Progenitor cell of endocrine pancreas (in vitro differentiated cells): ENCODE measurements at places on chromosomes 12 and 14. TPM values are rescaled to one million over a fixed set of nuclear protein-coding genes. Genes with fewer than 3 reads are reported as not detected.

- H3K4me1 ChIP-seq: peaks cover 3% of the 10 kb centered on the region
- no peak for DNase-seq
- peaks cover 38% of the 10 kb centered on the region for H3K27me3 ChIP-seq
- no peak overlapping the region for H3K27ac ChIP-seq
- H3K36me3 ChIP-seq: no peaks in the 10 kb centered on the region
Measured at GRCh38 chr14:98952593-98953350, 319.2 kb downstream of the BCL11B start.

TBC1D30 gene
- 3.0 and 3.4 TPM in 2 replicates for total RNA-seq

DNA sequence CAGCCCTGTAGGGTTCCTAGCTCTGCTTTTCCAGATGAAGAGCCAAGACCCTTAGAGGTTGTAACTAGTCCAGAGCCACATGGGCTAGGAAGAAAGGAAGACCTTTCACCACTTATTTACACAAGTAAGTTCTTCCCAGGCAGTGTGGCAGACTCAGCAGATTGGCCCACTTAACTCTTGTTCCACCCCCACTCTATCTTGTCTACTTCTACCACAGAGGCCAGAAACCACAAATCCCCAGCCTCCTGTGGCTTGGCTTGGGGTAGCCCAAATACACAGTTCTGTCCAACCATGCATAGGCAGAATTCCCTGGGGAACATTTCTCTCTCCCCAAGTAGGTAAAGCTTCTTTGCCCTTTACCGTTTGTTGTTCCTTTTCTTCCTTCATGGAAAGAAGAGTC lies 383.5 kb downstream of the RGS6 start:
- no peak overlapping the region for H3K27ac ChIP-seq
- H3K4me1 ChIP-seq: peaks cover 11% of the 10 kb centered on the region
- H3K27me3 ChIP-seq: no peaks in the 10 kb centered on the region
- peaks cover 1% of the 10 kb centered on the region for H3K36me3 ChIP-seq
- no peak overlapping the region for H3K4me3 ChIP-seq
- no peak for DNase-seq

- DNase-seq: no peak
- no peak overlapping the region for H3K27ac ChIP-seq
- no peaks in the 10 kb centered on the region for H3K4me1 ChIP-seq
- H3K27me3 ChIP-seq: peaks cover 4% of the 10 kb centered on the region
- no peaks in the 10 kb centered on the region for H3K36me3 ChIP-seq
Measured at GRCh38 chr12:82627799-82628198, 58.9 kb upstream of the TMTC2 start.

DNA sequence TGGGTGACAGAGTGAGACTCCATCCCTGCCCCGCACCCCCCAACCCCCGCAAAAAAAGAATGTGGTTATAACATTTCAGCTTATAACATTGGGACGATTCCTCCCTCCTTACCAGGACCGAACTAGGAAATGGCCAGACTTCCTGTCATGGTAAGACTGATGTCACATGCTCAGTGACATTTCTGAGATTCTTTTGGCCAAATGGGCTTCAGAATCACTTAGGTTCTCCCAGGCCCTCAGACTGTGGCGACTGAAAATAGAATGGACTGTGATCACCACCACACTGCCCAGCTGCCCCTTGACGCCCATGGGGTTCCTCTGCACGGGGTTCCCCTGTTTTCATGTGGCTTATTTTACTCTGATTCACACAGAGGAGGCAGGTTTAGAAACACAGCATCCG lies 115.0 kb upstream of the EVL start:
- no peak for DNase-seq
- H3K27me3 ChIP-seq: peaks cover 21% of the 10 kb centered on the region
- H3K27ac ChIP-seq: no peak overlapping the region
- no peak overlapping the region for H3K4me3 ChIP-seq
- no peaks in the 10 kb centered on the region for H3K36me3 ChIP-seq

- H3K27ac ChIP-seq: peak overlapping the region; percentile 34
- H3K4me1 ChIP-seq: peaks cover 7% of the 10 kb centered on the region
- DNase-seq: no peak
- H3K36me3 ChIP-seq: peaks cover 1% of the 10 kb centered on the region
Measured at GRCh38 chr12:18998343-18999261, 130.9 kb upstream of the PLEKHA5 start.

DNA sequence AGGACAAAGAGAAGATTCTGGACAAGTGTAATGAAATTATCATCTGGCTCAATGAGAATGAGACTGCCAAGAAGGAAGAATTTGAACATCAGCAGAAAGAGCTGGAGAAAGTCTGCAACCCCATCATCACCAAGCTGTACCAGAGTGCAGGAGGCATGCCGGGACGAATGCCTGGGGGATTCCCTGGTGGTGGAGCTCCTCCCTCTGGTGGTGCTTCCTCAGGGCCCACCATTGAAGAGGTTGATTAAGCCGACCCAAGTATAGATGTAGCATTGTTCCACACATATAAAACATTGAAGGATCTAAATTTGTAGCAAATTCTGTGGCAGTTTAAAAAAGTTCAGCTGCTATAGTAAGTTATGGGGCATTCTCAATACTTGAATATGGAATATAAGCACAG lies 174.3 kb upstream of the CCND2 start:
- peaks cover 1% of the 10 kb centered on the region for H3K36me3 ChIP-seq
- H3K27me3 ChIP-seq: no peaks in the 10 kb centered on the region
- no peak overlapping the region for H3K4me3 ChIP-seq
- H3K27ac ChIP-seq: no peak overlapping the region
- peaks cover 1% of the 10 kb centered on the region for H3K4me1 ChIP-seq

SOAT2 gene
- 0.98 and 1.1 TPM in 2 replicates for total RNA-seq

KLHL33 gene
- 0.04 and 0.05 TPM in 2 replicates for total RNA-seq

YEATS4 gene
- total RNA-seq: 31.3 and 32.7 TPM in 2 replicates

DNA sequence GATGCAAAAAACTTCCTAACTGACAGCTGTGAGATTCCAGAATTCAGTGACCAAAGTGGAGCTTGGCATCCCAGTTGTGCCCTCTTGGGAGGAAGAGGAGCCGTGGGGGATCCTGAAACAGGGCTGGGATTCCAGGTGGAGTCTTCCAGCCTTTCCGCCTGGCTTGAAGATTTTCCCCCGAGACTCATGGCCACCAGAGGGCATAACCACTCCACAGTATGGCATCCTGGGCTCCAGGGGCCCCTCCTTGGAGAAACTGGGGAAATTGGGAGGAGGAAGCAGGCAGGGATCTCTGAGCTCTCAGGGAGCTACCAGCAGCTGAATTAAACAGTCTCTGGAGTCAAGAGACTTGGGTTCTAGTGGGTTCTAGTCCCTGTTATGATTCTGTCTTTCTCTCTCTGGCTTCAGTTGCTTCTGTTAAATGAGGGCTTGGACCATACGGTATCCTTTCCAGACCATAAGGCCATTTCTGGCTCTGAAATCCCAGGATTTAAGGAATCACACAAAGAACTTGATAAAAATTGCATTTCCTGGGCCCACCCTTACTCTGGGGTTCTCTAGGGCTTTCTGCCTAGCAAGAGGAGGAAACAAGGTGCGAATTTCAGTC lies 2.6 kb upstream of the TAMALIN start:
- H3K4me3 ChIP-seq: no peak overlapping the region
- peaks cover 28% of the 10 kb centered on the region for H3K27me3 ChIP-seq
- peaks cover 6% of the 10 kb centered on the region for H3K36me3 ChIP-seq

SYNDIG1L gene
- 0.29 and 0.34 TPM in 2 replicates for total RNA-seq

- H3K4me3 ChIP-seq: no peak overlapping the region
- H3K36me3 ChIP-seq: peaks cover 38% of the 10 kb centered on the region
- no peaks in the 10 kb centered on the region for H3K27me3 ChIP-seq
- H3K27ac ChIP-seq: peak overlapping the region; percentile 64
Measured at GRCh38 chr12:56087220-56087619, 7.3 kb downstream of the ERBB3 start.

SMOC1 gene
- 10.1 and 10.9 TPM in 2 replicates for total RNA-seq

- H3K4me3 ChIP-seq: no peak overlapping the region
- no peak for DNase-seq
- peaks cover 16% of the 10 kb centered on the region for H3K4me1 ChIP-seq
- H3K27ac ChIP-seq: no peak overlapping the region
Measured at GRCh38 chr12:110577864-110578693, 5.0 kb downstream of the PPTC7 start.

DNA sequence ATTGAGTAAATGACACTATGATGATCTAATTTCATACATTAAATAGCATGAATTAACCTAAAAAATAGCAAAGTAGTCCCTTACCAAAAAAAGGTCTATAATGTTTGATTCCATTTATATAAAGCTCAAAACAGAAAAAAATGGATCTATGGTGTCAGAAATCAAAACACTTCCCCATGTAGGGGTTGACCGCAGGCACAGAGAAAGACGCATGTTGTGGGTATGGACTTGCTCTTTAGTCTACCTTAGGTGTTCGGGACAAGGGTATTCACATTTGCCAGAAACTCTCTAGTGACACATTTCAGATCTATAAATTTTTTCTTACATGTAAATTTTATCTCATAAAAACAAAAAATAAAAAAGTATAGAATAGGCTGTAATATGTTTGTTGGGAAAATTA lies 1262.9 kb downstream of the TMEM121 start:
- DNase-seq: no peak
- H3K27ac ChIP-seq: no peak overlapping the region
- no peaks in the 10 kb centered on the region for H3K27me3 ChIP-seq
- peaks cover 3% of the 10 kb centered on the region for H3K36me3 ChIP-seq
- no peak overlapping the region for H3K4me3 ChIP-seq
- H3K4me1 ChIP-seq: no peaks in the 10 kb centered on the region

IAPP gene
- total RNA-seq: 0.24 TPM in 1 of 2 replicates, not detected in the other

RNF212B gene
- total RNA-seq: not detected in 2 replicates

DNA sequence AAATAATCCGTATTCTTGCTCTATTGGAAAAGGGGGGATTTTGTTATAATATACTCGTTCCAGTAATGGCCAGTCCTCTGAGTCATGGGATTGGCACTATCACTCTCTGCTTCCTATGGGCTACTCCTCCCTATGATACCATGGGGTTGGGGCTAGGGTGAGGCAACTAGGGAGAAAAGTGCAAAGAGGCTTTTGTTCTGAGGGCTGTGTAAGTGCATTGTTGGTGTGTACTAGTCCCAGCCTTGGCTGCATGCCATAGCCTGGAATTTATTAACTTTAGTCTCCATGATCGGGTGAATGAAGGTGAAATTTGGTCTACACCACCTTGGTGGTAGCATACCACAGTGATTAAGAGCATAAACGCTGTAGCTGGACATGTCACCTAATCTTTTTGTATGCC lies 247.6 kb downstream of the RPAP3 start:
- no peaks in the 10 kb centered on the region for H3K36me3 ChIP-seq
- no peaks in the 10 kb centered on the region for H3K4me1 ChIP-seq
- no peak for DNase-seq
- H3K4me3 ChIP-seq: no peak overlapping the region

- H3K4me3 ChIP-seq: no peak overlapping the region
- peak overlapping the region; percentile 70 for H3K27ac ChIP-seq
- no peaks in the 10 kb centered on the region for H3K27me3 ChIP-seq
- no peak for DNase-seq
- peaks cover 3% of the 10 kb centered on the region for H3K4me1 ChIP-seq
- no peaks in the 10 kb centered on the region for H3K36me3 ChIP-seq
Measured at GRCh38 chr14:35384455-35385041, 20.0 kb downstream of the NFKBIA start.

DNA sequence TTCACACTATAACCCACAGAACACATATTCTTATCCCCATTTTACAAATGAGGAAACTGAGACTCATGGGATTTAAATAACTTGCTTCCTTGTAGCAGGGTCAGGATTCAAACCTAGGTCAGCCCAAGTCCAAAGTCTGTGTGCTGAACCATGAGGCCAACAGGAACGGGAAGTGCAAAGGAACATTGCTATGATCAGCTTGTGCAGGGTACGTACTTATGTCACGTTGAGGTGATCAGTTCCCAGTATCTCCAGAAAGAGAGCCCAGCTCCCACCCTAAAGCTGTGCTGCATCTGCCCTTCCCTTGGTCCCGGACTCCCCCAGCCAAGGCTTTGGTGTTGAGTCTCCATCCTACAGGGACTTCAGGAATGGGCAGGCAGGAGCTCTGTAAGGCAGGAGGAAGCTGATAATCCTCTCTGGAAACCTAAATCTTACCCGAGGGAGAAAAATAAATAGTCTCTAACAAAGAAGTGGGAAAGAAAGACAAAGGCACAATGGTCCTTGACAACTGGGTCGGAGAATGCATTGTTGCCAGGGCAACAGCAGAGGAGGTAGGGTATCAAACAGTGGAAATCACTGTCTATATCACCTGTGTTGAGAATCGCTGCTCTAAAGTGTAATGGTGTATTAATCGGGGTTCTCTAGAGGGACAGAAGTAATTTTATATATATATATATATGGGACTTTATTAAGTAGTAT lies 82.5 kb upstream of the FICD start:
- H3K27me3 ChIP-seq: no peaks in the 10 kb centered on the region
- no peak overlapping the region for H3K4me3 ChIP-seq
- no peak for DNase-seq
- H3K36me3 ChIP-seq: no peaks in the 10 kb centered on the region
- no peak overlapping the region for H3K27ac ChIP-seq

PAPLN gene
- total RNA-seq: 2.0 and 2.7 TPM in 2 replicates

ZDHHC22 gene
- 0.13 and 0.14 TPM in 2 replicates for total RNA-seq

DNA sequence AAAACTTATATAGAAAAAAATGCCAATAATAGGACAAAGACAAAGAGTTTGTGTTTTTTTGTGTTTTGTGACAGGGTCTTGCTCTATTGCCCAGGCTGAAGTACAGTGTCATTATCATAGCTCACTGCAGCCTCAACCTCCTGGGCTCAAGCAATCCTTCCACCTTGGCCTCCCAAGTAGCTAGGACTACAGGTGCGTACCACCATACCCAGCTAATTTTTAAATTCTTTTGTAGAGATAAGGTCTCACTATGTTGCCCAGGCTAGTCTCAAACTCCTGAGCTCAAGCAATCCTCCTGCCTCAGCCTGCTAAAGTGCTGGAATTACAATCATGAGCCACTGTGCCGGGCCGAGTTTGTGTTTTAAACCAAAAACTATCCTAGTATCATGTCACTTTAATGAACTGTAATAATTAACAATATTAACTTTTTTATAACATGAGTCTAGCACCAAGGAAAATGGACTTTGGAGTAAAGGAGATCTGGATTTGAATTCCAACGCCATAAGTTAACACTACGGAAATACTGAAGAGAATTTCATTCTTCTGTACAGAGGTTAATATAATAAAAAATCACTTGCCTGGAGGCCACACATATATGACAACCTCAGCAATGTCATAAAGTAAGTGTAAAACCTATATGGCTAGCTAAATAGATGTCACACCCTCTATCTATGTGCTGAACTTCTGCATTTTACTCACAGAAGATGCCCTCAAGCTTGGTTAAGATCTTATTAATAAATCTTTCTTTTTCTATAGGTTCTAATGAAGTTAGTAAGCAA lies 53.2 kb downstream of the EPS8 start:
- H3K4me1 ChIP-seq: peaks cover 4% of the 10 kb centered on the region
- no peak for DNase-seq
- no peaks in the 10 kb centered on the region for H3K36me3 ChIP-seq
- H3K27ac ChIP-seq: no peak overlapping the region
- H3K27me3 ChIP-seq: no peaks in the 10 kb centered on the region

KRT3 gene
- not detected in 2 replicates for total RNA-seq
